Activated CD4-positive, alpha-beta T cell treated with anti-CD3 and anti-CD28 coated beads, Interleukin-2, amount 50 U/mL, for 24 hours (primary cell): ENCODE measurements at places on chromosomes 4 and X.

DNA sequence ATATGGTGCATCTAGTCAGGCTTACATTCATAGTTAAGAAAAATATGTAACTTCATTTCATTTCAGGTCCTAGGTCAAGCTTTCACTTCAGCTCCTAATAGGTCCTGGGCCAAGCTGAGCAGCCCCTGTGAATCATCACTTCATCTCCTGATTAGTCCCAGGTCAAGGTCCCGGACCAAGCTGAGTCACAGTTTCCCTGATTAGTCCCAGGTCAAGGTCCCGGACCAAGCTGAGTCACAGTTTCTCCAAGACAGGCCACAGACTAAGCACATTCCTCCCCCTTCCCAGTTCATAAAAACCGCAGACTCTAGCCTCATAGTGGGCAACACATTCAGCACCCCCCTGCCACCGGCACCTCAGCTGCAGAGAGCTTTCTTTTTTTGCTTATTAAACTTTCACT lies 1331.8 kb downstream of the PCDH19 start:
- no peak for DNase-seq

DNA sequence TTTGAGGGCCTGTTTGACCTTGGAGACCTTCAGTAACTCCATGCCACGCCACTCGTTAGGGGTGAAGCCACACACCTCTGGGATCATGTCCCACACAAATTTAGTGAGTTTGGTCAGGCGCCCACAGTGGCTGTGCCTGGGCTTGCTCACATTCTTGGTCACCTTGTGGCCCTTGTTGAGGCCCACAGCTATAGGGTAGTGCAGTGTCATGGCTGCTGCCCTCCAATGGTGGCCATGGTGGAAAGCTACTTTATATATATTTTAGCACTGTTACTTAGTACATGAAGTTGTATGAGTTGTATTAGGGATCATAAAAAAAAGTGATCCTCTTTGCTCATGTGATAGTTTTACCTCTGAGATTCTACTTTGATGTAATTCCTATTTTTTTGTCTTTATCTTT lies 985 bp upstream of the CXCL11 start:
- DNase-seq: no peak

DNA sequence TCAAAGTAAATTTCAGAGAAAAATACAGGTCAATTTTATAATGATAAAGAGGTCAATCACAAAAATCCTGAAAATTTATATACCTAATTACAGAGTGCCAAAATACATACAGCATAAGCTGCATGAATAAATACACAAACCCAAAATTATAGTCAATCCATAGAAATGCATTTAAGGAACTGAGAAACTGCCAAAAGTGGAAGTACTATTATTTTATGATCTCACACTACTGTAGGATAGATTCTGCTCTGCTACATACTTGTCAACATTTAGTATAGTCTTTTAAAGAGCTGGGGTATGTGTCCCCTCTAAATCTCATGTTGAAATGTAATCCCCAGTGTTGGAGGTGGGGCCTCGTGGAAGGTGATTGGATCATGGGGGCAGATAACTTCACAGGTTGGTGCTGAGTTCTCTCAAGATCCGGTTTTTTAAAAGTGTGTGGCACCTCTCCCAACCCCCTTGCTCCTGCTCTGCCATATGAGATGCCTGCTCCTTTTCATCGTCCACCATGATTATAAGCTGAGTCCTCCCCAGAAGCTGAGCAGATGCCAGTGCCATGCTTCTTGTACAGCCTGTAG lies 31.8 kb downstream of the CHIC2 start:
- no peak for DNase-seq

DNA sequence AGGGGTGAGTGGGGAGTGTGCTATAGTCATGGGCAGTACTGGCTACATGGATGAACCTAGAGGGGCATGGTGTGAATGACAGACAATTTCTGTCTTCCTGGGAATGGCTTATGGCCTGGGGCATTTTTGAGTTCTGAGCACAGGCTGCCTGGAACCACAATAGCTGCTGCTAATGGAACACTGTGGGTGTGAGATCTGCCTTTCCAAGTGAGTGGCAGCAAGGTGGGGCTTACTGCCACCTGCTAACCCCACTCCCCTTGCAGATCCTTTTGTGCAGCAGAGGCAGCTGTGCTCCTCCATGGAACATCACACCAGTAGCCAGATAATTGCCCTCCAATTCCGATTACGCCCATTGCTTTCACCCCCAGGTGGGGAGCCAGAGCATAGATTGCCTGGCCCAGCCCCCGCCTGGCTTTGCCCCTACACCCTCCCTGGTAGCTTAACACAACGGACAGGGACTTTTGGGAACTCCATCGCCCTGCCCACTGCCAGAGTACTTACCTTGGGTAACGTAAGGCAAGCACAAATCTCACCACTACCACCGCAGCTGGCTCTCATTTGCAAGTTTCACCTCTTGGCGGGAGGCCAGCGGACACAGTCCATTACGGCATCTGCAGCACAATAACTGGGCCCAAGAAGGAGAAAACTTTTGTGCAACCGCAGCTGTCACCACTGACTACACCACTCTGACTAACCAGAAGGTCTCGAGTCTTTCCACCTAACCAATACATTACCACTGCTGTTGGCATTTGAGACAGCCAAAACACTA lies 421.2 kb upstream of the NWD2 start:
- no peak for DNase-seq

- DNase-seq: no peak
These were observed at the start of gene CXCL3 for GRCh38 chr4:74038425-74039314. Gene CXCL3 (minus strand): TSS chr4:74038689. CDS start chr4:74038611, 78 bp downstream.

DNA sequence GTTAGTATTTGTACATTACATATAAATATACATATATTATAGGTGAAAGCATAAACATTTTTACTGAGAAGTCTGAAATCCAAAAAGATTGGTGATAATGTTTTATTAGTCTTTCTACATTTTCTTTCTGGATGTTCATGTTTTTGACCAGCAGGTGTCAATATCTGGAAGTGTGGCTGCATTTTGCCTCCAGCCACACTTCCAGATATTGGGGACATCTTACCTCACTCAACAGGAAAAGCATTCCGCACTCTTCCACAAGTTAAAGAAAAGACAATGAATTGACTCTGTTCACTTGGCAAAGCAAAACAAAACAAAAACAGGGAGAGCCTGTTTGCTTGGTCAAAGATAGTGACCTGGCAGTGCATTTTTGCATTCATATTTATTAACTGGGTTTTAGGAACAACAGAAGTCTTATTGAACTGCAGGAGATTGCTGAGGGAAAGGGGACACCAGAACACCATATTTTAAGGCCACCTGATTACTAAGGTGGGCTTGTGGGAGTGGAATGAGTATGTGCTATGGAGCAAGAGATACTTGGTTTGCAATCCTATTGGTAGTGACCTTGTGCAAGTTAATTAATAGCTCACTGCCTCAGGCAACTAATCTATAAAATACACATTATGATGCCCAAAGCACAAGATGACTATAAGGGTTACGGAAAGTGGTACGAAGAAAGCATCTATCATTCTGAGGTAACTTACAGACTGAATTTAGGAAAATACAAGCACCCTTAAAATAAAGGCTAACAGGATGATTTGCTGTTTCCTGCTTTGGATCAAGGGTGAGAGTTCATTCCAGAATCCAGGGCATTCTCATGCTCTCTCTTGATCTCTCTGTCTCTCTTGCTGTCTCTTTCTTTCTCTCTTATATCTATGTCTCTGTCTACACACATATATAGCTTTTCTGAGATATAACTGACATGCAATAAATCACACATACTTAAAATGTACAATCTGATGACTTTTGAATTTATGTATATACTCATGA lies 389.9 kb upstream of the EMCN start:
- DNase-seq: no peak

DNA sequence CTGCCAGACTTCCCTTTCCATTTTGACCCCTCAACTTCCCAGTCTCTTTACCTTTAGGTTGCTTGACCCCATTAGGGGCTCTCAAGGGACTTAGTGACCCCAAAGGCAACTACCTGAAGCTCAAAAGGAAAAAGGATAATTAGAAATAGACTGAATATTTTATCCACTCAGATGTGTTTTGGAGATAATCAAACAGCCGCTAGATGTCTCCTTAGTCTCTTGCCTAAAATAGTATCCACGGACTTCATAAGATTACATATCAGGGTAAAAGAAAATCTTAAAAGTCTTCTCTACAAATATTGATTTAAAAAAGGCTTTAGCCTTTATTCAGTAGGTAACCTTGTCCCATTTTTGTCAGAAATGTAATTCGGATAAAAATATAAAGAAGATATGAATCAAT lies 21.0 kb upstream of the RHOXF2 start:
- DNase-seq: no peak

- no peak for DNase-seq
These were observed 231.1 kb upstream of the ANXA3 start for GRCh38 chr4:78320349-78320935.

GRCh38 chr4:143336781-143337599 lies at the start of gene GAB1:
Gene GAB1 (plus strand): TSS chr4:143336876. CDS start chr4:143337189, 313 bp downstream.
- DNase-seq: no peak

DNA sequence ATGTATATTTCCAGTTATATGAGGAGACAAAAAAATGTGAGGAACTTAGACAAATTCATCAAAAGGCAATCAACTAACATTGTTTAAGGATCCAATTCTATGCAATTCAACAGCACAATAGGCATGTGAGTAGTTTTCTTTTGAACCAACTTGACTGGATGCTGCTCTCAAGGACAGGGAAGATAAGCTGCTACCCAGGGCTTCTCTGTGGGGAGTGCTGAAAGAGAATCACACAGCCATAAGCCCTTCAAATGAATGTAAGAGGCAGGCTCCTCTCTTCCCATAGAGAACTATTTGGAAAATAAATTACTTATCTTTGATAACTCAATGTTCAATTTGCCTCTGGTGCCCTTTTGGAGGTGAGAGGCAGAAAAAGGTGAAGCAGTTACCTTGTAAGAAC lies 1413.6 kb downstream of the PCDH7 start:
- DNase-seq: no peak

DNA sequence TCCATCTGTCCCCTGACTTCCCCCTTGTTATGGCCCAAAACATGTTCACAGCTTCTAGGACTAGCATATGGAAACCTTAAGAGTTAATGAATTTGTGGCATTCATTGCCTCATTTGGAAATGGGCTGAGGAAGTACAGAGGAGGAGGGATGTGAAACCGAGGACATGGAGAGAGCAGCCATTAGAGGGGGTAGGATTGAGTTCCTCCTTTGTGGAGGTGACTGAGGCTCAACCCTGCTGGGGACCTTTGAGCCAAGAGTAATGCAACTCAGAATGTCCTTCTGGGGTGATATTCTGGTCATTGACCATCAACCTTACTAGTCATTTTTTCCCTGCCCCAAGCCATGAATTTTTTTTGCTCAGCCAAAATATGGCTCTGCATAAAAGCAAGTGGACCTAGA lies 109.4 kb downstream of the ZNF518B start:
- DNase-seq: no peak

- DNase-seq: no peak
These were observed at the start of gene IGSF1 for GRCh38 chrX:131288738-131289511. Gene IGSF1 (minus strand): TSS chrX:131289306. CDS start chrX:131286674, 2,632 bp downstream.
